ENCODE measurements at places on chromosomes 2 and 18.

GRCh38 chr2:126736133-126736874 lies 80.3 kb downstream of the GYPC start:
- no peak for DNase-seq

DNA sequence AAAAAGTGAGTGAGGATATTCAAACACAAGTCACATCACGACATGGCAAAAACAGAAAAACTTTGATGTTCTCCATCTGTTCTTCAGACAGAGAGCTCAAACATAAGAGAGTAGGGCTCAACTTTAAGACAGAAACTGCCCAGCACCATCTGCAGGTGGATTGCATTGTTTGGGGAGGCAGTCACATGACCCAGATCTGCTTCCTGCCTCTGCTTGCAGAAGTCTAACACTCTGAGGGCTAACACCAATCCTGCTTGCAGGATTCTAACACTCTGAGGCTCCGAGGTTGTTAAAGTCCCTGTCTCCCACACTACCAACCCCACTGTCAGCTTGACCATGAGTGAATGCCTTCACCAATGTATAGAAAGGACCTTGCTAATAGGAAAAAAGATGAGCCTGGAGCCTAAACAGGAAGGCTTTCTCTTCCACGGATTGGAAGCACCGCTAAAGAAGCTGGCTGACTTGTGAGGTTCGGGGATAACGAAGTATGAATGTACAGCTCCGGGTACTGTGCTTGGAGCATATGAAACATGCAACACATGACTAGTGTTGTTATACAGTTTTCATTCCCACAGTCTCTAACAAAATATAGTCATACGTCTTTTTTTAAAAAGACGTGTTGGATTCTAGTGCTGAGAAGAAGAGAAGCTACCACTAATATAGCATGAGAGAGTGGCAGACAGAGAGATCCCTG lies 176.6 kb upstream of the CREB1 start:
- no peak for DNase-seq

GRCh38 chr2:109029490-109030201 lies 40.6 kb upstream of the EDAR start:
- DNase-seq, result no peak

GRCh38 chr2:1236606-1237005 lies 176.7 kb upstream of the TPO start:
- DNase-seq, result no peak

- DNase-seq, result no peak
Measured at GRCh38 chr2:620004-620403, 57.2 kb downstream of the TMEM18 start.

GRCh38 chr2:234437642-234438304 lies 59.1 kb downstream of the ARL4C start:
- no peak for DNase-seq

Measured in cortex of kidney (tissue), 1 donor.